ENCODE measurements at places on chromosomes 7 and 10.

GRCh38 chr7:131583430-131583829, 27.0 kb upstream of the PODXL start:
- peak; percentile 61 for DNase-seq

DNA sequence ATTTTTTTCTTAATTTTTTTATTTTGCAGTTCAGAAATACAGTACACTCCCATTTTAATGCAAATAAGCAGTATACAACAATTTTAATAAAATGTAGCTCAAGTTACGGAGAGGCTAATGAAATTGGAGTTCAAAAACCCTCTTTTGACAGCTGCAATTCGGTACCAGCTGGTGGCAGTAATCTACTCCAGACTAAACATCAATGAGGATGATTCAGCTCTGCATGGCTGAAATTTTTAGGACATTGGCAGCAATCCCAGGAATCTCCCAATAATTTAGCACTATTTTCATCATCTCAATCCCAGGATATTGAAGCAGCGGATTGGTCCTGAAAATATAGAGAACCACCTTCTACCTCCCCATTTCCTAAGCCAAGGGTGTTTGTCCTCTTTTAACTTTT, 278.8 kb downstream of the CACNA2D1 start:
- peak; percentile 13 for DNase-seq

DNA sequence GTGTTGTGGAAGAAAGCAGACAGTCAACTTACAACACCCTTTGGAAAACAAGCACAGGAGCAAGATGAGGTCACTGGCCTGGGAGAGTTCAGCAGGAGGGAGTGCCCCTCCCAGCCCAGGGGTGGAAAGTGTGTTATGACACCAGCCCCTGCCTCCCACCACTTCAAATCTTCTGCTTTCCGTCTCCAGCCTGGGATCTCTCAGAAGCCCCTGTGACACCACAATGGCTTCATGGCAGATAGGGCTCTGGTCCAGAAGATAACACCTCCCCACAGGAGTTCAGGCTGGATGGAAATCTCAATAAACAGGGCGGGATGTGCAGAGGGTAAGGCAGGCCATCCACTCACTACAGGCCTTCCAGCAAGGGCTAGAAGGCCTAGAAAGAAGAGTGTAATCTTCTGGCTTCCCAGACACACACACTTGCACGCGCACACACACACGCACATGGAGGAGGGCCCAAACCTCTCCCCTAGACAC, 48.7 kb upstream of the ZMIZ1 start:
- DNase-seq: no peak

DNA sequence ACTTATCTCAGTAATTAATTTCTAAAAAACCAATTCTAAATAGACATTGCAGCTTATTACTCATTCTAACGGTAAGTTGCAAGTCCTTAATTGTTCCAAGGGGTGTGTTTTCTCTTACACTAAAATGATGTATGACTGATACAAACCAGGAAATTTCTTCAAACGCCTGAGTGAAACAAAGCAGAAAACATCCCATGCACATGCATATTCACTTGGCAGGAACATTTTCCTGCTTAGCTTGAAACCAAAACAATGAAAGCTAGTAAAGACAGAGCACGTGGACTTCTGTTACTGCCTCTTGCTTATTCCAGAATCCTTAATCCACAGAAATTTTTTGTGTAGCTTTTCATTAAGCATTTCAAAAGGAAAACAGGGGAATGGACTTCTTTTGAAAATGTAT, 187.7 kb downstream of the MTERF1 start:
- DNase-seq: no peak

GRCh38 chr7:468681-469562, 50.7 kb downstream of the PDGFA start:
- DNase-seq: peak; percentile 66

GRCh38 chr10:109956454-109957091, 33.3 kb upstream of the XPNPEP1 start:
- DNase-seq: peak; percentile 55

GRCh38 chr7:1317646-1318045, 85.0 kb downstream of the UNCX start:
- no peak for DNase-seq

GRCh38 chr7:55306331-55306730, 58.8 kb upstream of the LANCL2 start:
- DNase-seq: peak; percentile 58

DNA sequence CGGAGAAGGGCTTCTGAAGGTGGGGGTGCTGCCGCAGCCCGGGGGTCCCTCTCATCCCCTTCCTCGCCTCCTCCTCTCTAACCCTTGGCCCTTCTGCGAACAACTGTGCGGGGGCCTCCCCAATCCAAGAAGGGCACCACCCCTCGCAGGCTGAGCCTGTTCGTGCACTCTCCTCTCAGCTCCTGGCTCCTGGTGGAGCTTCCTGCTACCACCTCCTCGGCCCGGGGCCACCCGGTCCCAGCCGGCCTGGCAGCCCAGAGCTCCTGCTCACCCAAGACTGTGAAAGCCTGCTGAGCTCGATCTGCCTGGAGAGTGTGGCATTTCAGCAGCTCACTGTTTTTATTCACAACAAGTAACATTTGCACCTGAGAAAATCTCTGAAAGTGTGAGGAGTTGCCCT, 2.4 kb downstream of the ADGRA1 start:
- no peak for DNase-seq

DNA sequence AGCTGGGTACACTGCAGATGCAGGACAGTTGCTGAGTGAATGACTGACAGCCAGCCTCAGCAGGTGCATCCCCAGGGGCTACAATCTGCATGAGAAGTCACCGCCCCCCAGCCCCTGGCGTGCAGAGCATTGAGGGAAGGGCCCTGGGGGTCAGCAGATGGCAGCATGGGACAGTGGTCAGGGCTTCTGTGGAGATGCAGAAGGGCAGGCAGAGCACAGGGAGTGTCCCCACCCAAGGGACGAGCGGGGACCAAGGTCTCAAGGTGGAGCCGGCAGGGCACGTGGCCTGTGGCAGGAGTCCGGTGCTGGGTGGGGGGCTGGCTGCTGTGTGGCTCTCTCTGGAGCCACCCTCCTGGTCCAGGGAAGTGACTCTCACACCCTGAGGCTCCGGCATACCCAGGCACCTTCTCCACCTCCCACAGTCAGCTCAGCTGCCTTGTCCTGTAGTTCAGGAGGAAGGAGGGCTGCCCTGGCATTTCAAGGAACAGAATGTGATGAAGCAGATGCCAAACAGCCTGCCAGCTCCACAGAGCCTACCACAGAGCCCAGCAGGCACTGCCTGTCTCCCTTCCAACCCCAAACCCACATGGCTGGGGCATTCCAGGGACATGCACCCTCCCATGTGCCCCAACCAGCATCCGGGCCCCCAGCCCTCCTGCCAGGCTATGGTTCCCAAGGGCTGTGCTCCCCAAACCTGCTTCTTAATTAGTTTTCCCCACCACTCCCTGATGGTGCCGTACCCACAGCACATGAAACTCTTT, 114.5 kb downstream of the TMEM130 start:
- DNase-seq: no peak

- DNase-seq: no peak
These were observed 3.1 kb upstream of the INPP5A start for GRCh38 chr10:132534391-132535064.

DNA sequence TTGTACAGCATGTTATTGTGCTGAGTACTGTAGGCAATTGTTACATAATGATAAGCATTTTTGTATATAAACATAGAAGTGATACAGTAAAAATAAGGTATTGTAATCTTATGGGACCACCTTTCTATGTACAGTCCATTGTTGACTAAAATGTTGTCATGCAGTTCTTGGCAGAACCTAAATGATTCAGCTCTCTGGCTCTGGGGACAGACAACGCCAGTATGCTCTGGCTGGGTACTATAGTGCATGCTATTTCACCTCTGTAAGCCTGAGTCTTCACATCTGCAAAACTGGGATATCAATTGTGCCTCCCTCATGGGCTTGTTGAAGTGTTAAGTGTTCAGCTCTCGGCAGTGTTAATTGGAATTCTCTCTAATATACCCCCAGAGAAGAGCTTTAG, 674.3 kb downstream of the INHBA start:
- no peak for DNase-seq

DNA sequence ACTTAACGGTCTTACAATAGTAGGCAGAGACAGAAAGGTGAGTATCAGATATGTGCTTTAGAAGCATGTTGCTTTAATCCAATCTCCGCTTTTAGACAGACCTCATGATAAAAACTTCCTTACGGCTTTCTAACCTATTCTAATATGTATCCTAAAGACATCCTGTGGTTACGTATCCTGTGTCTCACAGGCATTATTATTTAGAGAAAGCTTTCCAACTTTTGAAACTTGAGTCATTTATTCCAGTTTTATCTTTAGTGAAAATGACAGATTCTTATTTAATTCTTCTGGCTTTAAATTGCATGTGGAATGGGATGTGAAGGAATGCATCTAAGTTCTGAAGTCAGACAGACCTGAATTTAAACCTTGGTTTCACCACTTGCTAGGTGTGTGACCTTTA, 118.9 kb downstream of the OTUD1 start:
- DNase-seq: peak; percentile 29

DNA sequence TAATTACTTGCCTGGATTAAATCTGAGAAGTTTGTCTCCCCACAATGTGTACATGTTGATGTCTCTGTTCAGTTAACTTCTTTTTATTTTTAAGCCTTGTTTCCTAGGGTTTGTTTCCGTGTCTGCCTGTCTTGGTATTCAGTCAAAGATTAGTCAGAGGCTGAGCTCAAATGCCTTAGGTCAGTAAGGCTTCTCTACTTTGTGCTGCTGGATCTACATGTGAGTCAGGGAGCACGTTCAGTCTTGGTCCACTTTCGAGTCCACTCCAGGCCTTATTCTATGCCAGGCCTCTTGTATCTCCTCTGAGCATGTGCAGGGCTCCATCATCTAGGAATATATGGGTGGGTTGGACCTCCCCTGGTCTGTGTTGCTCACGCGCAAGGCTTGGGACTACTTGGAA, 93.3 kb upstream of the FZD8 start:
- DNase-seq: peak; percentile 6

DNA sequence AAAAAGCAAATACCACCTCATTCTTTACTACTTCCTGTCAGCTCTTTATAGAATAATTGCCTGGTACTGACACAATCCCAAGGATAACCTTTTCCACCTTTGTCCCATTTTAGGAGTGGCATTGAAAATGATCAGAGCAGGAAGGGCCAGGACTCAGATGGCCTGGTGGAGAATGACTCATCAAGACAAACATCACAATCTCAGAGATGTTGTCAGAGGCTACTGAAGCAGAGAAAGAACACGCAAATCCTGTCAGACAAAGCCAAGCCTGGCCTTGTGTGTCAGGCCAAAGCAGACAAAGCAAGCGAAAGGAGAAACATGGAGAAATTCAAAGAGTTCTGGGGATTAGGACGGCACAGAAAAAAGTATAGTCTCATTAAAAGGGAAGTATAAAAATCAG, 40.9 kb downstream of the NSUN6 start:
- peak; percentile 90 for DNase-seq

- DNase-seq: no peak
These were observed 78.0 kb upstream of the CTTNBP2 start for GRCh38 chr7:117951285-117951684.

- no peak for DNase-seq
These were observed 189.4 kb downstream of the FANK1 start for GRCh38 chr10:126085806-126086205.

DNA sequence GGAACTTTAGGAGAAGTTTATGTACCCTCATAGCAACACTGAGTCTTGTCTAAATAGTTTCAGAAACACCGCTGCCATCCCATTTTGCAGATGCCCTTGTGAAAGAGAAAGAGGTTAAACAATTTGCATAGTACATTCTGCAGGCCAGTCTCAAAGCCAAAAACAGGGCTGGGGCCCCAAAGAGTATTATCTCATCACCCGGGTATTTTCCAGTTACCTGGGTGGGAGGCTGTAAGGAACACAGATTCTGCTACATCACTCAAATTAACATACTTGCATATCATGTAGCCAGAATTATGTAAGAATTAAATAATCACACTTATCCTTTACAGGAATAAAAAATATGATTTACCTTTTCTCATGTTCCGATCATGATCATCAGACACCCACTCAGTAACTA, 3.1 kb upstream of the FAM171A1 start:
- DNase-seq: no peak

GRCh38 chr10:506451-507354, 182.8 kb downstream of the DIP2C start:
- no peak for DNase-seq

- no peak for DNase-seq
These were observed 29.5 kb downstream of the RPA3 start for GRCh38 chr7:7688956-7689355.

- DNase-seq: no peak
These were observed 115.9 kb downstream of the VIPR2 start for GRCh38 chr7:159028508-159029401.

- no peak for DNase-seq
These were observed 30.3 kb downstream of the IMMP2L start for GRCh38 chr7:111531993-111532392.

DNA sequence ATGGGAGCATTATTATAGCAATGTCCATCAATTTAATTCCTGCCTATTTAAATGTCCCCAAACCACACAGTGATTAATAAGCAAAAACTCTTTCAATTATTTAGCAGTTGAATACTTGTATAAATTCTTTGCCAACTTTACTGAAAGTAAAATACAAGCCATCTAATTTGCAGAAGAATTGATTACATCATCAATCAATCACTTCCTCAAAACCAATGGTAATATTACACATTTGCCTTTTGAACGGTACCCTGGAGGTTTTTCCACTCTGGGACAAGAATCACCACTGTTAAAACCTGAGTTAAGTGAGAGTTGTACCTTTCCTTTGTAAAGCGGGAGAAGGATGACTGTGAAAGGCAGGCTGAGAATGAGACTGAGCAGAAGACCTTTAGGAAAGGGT, 93.0 kb downstream of the RNF133 start:
- DNase-seq: no peak

- DNase-seq: no peak
These were observed 316.3 kb downstream of the TNS3 start for GRCh38 chr7:47265621-47266020.

DNA sequence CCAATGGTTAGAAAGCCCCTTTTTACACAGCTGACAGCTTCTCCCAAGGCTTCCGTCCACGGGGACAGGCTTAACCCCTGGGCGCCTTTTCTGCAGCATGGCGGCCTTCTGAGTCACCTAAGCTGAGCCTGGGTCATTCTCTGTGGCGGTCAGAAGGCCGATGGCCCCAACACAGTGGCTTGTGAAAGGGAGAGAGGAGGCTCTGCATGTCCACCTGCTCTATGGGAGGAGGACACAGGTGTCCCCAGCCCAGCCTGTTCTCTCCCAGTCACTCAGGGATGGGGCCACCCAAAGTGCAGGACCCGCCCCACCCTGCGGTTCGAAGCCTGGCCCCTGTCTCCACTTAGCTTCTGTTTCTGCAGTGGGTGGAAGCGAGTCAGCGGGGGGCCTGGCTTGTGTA, 20.4 kb upstream of the TTYH3 start:
- DNase-seq: no peak

DNA sequence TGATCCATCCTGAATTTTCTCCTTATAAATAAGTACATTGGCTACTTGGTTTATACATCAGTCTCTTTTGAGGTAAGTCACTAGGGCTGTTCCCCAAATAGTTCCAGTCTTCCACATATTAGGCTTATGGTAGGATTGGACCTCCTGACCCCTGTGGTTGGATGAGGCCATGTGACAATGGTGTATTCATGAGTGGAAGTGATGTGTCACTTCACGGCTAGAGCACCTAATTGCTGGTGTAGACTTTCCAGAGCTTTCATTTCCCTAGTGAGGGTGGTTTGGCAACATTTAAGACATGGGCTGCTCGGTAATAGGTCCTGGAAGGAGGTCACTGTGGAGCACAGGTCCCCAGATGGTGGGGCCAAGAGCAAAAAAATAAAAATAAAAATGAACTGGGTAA, 141.2 kb upstream of the ABCB5 start:
- peak; percentile 36 for DNase-seq

Data from A172 (cell line).